ENCODE measurements at places on chromosomes 3 and 15. TPM values are rescaled to one million over a fixed set of nuclear protein-coding genes. Genes with fewer than 3 reads are reported as not detected.
A peak's percentile ranks its signal among the peaks of the same experiment; 100 is the strongest.

The DUOX1 gene
- total RNA-seq = not detected

The KBTBD8 gene
- total RNA-seq = 2.3 TPM

- no peaks in the 10 kb centered on the region for H3K27me3 ChIP-seq
- H3K36me3 ChIP-seq = no peaks in the 10 kb centered on the region
- H3K27ac ChIP-seq = no peak overlapping the region
- H3K4me1 ChIP-seq = no peaks in the 10 kb centered on the region
- no peak for DNase-seq
These were observed 61.0 kb upstream of the PYDC2 start for GRCh38 chr3:191399918-191400317.

DNA sequence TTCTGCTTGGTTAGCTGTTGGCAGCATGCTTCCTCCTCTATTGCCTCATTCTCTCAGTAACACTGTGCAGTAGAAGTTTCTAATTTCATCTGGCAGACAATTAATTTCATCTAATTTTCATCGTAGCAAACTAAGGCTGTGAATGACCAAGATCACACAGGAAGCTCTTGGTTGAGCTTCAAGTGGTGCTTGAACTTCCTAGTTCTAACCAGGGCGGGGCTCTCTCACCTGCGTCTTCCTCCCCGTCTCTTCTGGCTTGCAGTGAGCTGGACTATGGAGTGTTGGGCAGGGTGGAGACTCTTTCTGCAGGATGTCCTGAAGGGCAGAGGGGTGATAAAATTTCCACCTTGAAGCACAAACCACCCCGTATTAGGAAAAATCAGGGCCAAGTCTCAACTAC lies 2.0 kb upstream of the IL16 start:
- no peak overlapping the region for H3K4me3 ChIP-seq
- H3K27ac ChIP-seq = no peak overlapping the region
- H3K27me3 ChIP-seq = no peaks in the 10 kb centered on the region
- H3K36me3 ChIP-seq = no peaks in the 10 kb centered on the region
- no peak for DNase-seq

- DNase-seq = no peak
- no peak overlapping the region for H3K4me3 ChIP-seq
- H3K27ac ChIP-seq = no peak overlapping the region
- no peaks in the 10 kb centered on the region for H3K27me3 ChIP-seq
- H3K36me3 ChIP-seq = no peaks in the 10 kb centered on the region
These were observed 72.1 kb downstream of the FOXP1 start for GRCh38 chr3:71511446-71511845.

DNA sequence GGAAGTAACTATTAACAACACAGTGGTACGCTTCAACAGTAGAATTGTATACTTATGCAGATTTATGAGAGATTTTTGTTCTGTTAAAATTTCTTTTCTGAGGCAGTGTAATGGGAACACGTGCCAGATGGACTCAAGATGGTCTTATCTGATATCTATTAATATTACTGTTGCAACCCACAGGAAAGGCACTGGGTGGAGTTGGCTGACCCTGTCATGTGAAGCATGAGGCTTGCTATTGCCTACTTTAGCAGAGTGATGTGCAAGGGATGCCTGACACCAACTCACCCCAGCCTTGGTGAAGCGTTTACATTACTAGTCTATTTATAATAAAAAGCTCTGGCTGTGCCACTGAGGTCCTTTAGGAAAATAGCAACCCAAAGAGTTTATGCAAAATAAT lies 19.8 kb upstream of the ARNT2 start:
- DNase-seq = peak; percentile 51
- H3K4me3 ChIP-seq = no peak overlapping the region
- H3K27me3 ChIP-seq = peaks cover 8% of the 10 kb centered on the region
- H3K36me3 ChIP-seq = no peaks in the 10 kb centered on the region
- no peaks in the 10 kb centered on the region for H3K4me1 ChIP-seq

GRCh38 chr3:55166576-55167555 lies 239.0 kb upstream of the LRTM1 start:
- no peaks in the 10 kb centered on the region for H3K27me3 ChIP-seq
- no peak for DNase-seq
- H3K36me3 ChIP-seq = no peaks in the 10 kb centered on the region
- H3K4me1 ChIP-seq = peaks cover 53% of the 10 kb centered on the region

DNA sequence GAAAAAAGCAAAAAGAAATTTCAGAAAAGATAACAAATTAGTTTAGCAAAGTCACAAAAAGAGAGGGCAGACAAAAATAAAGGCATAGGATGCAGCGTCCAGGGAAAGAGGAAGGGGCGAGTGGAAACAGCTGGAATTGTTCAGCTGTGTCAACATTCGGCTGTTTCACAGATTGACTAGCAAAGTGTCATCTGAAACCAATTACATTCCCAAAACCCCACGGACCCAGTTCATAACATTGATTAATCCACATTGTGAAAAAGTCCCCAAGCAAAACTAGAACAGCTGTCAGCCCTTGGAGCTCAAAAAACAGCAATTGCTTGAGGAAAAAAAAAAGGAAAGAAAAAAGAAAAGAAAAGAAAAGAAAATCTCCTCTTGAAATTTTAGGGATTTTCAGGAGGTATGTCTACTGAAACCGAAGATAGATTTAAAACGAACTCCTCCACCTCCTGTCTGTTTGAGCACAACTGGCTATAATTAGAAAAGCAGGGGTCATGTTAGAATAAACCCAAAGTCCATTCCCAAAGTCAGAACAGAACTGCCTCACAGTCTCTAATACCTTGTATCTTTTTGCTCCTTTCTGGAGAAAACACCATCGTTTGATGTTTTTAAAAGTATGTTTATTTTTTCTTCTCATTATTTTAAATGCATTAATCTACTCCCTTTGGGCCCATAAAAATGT lies 159.6 kb downstream of the RORA start:
- H3K4me1 ChIP-seq = no peaks in the 10 kb centered on the region
- H3K27ac ChIP-seq = no peak overlapping the region
- H3K36me3 ChIP-seq = no peaks in the 10 kb centered on the region
- DNase-seq = no peak

DNA sequence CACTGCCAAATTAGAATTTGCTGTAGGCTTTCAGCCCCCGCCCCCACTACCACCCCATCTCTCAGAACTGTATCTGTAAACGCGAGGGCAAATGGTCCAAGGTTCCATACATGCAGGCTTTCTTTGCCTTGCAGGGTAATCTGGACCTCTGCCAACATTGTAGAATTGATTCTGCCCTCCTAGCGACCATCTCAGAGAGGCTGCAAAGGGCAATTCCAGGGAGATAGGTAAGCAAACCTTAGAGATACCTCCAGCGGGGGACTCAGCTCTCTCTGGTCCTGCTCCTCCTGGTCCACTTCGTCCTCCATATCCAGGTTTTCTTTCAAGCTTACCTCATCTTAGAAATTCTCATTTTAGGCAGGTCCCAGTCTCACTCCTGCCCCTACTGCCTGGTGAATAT lies 64.4 kb downstream of the SLMAP start:
- no peaks in the 10 kb centered on the region for H3K27me3 ChIP-seq
- no peak for DNase-seq
- no peaks in the 10 kb centered on the region for H3K36me3 ChIP-seq
- H3K27ac ChIP-seq = no peak overlapping the region
- H3K4me1 ChIP-seq = no peaks in the 10 kb centered on the region

DNA sequence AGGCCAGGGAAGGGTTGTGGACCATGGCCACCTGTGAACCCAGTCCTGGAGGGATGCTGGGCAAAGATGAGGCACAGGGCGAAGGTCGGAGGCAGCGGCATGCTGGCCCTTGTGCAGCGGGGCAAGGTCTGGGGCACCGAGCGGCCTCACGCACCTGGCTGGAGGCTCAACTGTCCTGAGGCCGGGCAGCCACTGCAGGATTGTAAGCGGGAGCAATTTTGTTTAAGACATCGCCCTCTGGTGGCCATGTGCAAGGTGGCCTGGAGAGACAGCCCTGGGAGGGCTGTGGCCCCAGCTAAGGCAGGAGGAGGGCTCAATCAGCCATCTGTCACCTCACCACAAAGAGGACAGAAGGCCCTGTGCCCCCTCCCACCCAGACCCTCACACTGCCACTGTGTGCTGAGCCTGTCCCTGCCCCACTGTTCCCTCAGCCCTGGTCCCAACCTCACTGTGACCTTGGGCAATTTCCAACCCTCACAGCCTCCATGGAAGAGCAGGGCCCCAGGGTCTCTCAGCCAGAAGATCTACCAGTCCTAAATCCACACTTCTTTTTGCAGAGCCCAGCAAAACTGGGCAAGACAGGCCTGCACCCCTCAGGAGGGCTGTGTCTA lies 46.2 kb downstream of the TPRA1 start:
- no peak overlapping the region for H3K27ac ChIP-seq
- H3K4me3 ChIP-seq = no peak overlapping the region
- peaks cover 2% of the 10 kb centered on the region for H3K27me3 ChIP-seq
- DNase-seq = peak; percentile 59

DNA sequence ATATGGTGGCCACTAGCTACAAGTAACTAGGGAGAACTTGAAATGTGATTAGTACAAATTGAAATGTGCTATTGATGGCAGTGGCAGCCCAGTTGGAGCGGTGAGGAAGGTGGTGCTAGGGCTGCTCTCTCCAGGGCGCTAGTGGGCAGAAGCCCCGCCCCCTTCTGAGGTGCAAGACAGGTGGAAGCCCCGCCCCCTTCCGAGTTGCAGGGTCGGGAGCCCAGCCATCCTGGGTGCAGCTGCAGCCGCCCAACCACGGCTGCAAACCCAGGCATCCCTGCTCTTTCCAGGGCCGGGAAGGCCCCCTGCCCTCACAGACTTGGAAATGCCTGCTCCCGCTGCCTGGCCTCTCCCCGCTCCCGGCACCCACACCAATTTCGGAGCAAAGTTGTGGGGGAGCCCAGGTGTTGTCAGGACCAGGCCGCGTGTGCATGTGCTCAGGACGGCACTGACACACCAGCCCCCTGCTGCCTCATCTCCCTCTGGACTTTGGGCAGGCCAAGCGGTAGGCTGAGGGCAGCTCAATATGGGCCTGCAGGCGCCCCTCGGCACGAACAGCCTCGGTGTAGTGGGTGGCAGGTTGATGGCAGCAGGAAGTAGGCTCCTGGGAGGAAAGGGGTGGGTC lies 10.0 kb downstream of the ATR start:
- no peaks in the 10 kb centered on the region for H3K27me3 ChIP-seq
- H3K4me1 ChIP-seq = no peaks in the 10 kb centered on the region
- no peak for DNase-seq

DNA sequence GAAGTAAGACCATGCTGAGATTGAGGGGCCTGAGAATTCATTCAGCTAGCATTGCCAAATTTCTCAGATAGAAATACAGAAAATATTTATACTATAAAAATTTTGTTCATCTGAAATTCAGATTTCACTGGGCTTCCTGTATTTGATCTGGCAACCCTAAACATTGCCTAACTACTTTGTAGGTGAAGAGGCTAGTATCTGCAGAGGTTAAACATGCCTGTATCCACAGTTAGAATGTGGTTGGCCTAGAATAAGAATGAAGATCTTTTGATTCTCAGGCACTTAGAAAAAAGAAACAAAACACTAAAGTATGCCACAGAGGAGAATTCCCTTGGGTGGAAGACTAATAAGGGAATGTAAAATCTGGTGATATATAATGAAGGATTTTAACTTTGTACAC lies 189.0 kb downstream of the DIPK2A start:
- no peaks in the 10 kb centered on the region for H3K36me3 ChIP-seq
- H3K4me3 ChIP-seq = no peak overlapping the region
- no peak overlapping the region for H3K27ac ChIP-seq
- no peak for DNase-seq

DNA sequence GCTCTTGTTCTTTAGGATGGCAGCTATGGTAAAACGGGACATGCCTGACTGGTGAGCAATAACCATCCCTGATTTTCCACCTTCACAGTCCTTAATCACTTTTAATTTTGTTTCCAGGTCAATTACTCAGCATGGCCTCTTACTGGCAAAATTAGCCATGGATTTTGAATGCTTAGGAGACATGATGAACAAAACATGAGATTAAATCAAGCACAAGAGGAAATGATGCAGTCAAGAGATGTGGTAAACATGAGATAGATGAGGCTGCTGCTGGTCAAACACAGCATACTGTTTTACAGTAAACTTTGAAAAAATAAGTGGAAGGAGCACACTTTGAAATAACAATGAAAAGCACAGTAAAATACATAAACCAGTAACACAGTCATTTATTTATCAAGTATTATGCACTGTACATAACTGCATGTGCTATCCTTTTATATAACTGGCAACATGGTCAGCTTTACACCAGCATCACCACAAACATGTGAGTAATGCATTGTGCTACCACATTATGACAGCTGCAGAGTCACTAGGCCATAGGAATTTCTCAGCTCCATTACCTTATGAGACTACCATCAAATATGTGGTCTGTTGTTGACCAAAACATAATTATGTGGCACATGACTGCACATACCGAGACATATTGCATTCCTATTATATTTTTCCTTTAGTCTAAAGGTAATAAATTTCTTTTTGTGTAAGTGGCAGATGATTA lies 30.1 kb upstream of the ZNF502 start:
- H3K4me1 ChIP-seq = no peaks in the 10 kb centered on the region
- H3K27me3 ChIP-seq = no peaks in the 10 kb centered on the region
- no peak overlapping the region for H3K4me3 ChIP-seq
- no peak overlapping the region for H3K27ac ChIP-seq
- H3K36me3 ChIP-seq = no peaks in the 10 kb centered on the region

The MUC13 gene
- total RNA-seq = not detected

The ZNF770 gene
- 44.6 TPM for total RNA-seq

- H3K4me3 ChIP-seq = no peak overlapping the region
- no peak for DNase-seq
- H3K4me1 ChIP-seq = peaks cover 4% of the 10 kb centered on the region
- H3K27me3 ChIP-seq = peaks cover 10% of the 10 kb centered on the region
These were observed 30.8 kb downstream of the CCDC13 start for GRCh38 chr3:42742259-42742658.

The ATP13A5 gene
- total RNA-seq = not detected

GRCh38 chr15:66065325-66065724 lies 188.2 kb downstream of the MEGF11 start:
- no peaks in the 10 kb centered on the region for H3K4me1 ChIP-seq
- no peak overlapping the region for H3K27ac ChIP-seq
- H3K4me3 ChIP-seq = no peak overlapping the region
- no peaks in the 10 kb centered on the region for H3K27me3 ChIP-seq
- no peak for DNase-seq

DNA sequence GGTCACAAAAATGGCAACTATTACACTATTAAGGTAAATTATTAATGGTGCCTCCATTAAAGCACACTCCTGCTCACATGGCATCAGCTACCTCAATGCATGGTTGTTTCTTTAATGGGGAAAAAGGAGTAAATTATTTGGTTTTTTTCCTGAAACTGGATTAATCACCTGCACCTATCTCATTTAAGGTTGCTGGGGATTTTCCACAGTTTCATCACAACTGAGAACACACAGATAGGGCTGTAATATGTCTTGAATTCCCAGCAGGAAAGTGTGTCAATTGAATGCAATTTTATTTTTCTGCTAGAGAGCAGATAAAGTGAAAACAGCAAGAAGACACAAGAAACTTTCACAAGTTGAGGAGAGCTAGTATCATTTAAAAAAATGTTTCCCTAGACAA lies 36.4 kb downstream of the RFTN1 start:
- H3K27me3 ChIP-seq = no peaks in the 10 kb centered on the region
- H3K36me3 ChIP-seq = no peaks in the 10 kb centered on the region
- H3K27ac ChIP-seq = peak overlapping the region; percentile 51
- no peak overlapping the region for H3K4me3 ChIP-seq
- peak; percentile 64 for DNase-seq

The PRC1 gene
- 57.8 TPM for total RNA-seq

- no peaks in the 10 kb centered on the region for H3K36me3 ChIP-seq
- no peak overlapping the region for H3K4me3 ChIP-seq
- peak; percentile 98 for DNase-seq
- peaks cover 29% of the 10 kb centered on the region for H3K4me1 ChIP-seq
- H3K27ac ChIP-seq = peak overlapping the region; percentile 84
- no peaks in the 10 kb centered on the region for H3K27me3 ChIP-seq
These were observed 279.3 kb upstream of the C2CD4B start for GRCh38 chr15:62444104-62445022.

All from fibroblast of lung (primary cell).